ENCODE measurements at places on chromosomes 16 and 17.

DNA sequence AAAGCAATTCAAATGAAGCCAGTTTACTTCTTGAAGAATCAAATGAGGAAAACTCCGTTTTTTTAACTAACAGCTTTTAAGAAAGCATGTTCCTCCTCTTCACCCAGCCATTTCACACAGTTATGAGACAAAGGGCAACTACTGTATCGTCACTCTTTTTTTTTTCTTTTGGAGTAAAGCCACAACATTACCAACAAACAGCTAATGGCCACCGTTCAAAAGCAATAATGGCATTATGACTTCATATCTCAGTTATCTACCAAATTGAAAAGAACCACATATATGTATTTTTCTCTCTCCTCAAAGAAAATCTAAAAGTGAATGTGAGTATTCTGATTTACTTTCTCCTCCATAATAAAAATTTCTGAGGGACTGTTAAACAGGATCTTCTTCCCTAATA is 14.5 kb downstream of the GRB2 start:
- no peak for DNase-seq

DNA sequence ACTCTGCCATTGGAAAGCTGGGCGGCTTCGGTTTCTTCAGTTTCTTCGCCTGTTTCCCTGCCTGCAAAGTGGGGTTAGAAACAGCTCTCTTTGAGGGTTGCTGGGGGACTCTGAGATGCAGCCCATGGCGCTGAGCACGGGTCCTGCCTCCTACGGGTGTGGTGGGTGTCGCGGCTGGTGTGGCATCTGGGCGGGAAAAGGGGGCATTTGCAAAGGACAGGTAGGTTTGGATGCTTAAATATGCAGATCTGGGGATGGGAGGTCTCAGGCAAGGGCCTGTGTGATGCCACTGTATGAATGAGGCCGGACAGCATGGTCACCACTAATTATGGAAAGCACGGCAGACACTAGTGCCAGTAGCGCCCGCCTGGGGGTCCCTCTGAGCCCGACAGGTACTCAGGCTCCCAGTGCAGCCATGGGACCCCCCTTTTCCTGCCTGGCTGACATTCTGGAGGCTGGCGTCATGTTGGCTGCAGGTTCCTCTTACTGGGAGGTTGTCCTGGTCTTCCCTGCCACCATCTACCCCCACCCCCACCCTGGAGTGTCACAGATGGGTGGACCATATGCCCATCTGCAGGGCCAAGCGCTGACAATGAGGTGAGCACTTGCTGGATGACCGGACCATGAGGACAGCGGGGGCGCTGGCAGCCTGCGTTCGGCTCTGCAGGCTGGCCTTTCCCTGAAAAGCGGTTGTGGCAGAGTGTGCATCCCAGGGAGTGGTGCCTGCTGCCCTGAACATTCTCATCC is 237.7 kb downstream of the SEC14L1 start:
- DNase-seq: no peak

DNA sequence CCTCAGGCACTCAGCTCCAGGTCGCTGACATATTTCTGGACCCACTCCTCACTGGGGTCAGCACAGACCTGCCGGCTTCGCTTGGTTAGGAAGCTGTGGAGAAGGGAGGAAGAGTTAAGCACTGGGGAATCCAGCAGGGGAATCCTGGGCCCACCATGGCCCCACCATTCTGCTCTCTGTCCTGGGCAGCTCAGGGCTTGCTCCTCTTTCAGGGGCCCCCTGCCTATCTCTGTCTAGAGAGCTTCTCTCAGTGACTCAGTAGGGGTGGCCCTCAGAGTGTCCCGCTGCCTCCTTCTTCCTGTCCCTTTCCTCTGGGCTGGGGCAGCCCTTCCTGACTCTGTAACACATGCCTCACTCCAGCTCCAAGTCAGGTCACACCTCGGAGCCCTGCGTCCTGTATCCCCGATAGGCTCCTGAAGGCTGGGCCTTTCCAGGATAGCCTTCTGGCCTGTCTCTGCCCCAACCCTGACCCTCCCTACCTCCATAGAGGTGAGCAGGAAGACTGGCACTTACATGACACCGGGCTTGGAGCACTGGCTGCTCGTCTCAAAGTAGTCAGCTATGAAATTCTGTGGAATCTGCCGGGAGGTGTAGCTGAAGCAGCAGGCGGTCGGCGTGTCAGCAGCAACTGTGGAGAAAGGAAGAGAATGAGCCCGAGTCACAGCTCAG is 1.1 kb downstream of the CCL3 start:
- DNase-seq: no peak

GRCh38 chr17:16046966-16047365 is 47.3 kb downstream of the TTC19 start:
- no peak for DNase-seq

DNA sequence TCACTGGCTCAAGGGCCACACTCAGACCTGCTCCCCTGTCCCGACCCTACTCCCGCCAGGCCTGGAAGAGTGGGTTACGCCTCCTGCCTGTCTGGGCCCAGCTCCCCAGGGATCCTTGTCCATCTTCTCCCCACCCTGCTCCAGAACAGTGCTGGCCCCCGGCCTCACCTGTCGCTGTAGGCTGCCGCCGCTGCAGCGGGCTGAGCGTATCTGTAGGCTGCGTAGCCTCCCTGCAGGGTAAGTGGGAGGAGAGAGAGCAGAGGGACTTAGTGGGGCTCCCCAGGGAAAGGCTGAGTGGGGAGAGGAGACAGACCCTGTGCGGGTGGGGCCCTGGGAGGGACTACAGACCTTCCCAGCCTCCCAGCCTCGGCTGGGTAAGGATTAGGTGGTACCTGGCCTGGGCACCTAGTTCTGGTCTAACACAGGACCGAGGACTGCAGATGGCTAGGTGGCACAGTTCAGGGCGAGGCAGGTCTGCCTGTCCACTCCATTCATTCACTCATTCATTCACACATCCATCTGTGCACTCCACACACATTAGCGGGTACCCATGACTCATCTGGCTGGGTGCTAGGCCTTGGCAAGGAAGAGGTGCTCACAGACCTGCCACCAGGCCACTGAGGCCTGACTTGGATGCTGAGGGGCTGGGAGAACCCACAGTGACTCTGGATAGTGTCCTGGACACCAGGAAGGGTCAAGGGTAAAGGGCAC is 20.9 kb downstream of the ENGASE start:
- no peak for DNase-seq

- DNase-seq: no peak
Observed at GRCh38 chr16:68113059-68113761, 28.0 kb downstream of the NFATC3 start.

DNA sequence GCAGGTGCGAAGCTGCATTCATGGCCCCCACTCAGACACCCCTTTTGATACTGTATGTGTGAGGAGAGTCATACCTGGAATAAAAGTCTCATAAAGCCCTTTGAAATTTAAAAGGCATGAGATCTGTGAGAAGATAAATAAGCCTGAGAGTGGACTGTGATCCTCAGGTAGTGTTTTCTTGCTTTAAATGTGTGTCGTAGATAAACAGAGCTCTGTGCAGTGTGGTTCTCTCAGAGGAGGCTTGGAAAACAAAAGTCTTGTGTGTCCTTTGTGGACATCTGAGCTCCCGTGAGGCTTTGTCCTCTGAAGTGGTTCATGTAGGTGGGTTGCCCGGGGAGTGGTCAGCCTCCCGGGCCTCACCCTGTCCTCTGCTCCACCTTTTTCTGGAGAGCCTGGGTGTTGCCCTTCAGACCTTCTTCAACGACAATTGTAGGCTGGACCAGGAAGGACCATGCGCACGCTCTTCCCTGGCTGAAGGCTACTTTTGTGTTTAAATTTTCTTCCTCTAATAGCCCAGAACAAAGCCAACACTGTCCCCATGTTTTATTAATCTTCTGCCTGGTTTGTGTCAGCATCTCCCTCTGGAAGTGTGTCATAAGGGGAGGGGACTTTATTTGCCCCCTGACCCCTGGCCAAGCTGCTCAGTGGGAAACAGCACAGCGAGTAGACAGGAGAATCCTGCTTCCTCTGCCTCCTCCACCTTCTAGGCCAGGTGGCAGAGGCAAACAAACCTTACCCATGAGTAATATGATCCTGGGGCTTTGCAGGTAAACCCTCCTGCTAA is 151.2 kb downstream of the MSI2 start:
- no peak for DNase-seq

DNA sequence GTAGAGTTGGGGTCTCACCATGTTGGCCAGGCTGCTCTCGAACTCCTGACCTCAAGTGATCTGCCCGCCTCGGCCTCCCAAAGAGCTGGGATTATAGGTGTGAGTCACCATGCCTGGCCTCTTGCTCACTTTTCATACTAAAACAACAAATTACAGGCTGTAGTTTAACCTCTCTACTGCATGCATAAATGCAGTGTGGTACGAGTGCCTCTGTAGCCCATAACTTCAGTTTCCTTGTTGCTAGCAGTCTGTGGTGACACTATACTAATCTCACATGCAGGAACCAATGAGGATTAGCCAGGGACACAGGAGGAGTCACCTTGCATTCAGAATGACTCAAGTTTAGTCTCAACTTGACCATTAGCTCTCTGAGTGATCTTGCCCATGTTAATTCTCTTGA is 20.1 kb downstream of the HMOX2 start:
- DNase-seq: no peak

GRCh38 chr17:2369039-2369438 is 31.7 kb downstream of the SGSM2 start:
- DNase-seq: no peak

GRCh38 chr16:67163999-67164558 is 466 bp upstream of the HSF4 start:
- no peak for DNase-seq

DNA sequence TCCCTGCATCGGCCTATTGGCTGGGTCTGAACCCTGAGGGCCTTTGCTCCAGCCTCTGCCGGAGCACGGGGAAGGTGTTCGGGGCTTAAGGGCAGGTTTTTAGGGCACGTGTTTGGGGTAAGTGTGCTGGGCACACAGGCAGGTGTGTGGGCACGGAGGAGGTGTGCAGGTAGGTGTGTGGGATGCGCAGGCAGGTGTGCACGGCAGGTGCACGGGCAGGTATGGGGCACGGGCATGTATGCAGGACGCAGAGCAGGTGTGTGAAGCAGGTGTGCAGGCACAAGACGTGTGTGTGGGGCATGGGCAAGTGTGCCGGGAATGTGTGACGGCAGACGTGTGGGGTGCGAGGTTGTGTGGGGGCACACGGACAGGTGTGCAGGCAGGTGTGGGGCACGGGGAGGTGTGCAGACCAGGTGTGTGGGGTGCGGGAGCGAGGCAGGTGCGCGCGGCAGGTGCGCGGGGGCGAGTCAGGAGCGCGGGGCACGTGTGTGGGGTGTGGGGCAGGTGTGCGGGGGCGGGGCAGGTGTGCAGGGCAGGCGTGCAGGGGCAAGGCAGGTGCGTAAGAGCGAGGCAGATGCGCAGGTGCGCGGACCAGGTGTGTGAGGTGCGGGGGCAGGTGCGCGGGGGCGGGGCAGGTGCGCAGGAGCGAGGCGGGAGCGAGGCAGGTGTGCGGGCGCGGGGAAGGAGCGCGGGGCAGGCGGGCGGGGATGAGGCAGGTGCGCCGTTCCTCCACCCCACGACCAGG is 28.6 kb upstream of the METRNL start:
- no peak for DNase-seq

DNA sequence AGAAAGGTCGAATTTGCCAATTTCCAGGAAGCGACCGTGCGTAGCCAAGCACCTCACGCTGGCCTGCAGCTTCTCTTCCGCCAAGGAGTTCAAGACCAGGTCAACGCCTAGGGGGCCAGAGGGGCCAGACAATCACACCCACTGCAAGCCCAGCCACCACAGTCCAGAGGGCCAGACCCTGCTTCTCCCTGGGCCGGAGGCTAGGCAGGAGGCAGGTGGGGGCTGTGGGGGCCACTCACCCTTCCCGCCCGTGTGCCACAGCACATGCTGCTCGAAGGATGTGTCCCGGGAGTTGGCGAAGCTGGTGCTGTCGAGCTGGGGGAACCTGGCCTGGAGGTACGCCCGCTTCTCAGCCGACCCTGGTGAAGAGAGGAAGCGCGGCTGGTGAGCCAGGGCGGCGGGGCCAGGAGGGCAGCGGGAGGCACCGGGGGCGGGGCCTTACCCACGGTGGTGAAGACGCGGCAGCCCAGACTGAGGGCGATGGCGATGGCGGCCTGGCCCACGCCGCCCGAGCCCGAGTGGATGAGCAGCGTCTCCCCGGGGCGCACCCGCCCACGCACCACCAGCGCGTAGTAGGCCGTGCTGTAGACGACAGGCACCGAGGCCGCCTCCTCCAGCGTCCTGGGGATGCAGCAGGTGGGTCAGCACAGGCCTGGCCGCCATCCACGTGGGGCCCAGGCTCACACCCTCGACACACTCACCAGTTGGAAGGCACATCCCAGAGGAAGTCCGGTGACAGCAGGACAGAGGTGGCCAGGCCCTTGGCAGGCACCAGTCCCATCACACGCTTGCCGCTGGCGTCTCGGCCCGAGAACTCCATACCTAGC is 14.3 kb downstream of the FASN start:
- DNase-seq: no peak

GRCh38 chr17:76995387-76996105 is 127.3 kb downstream of the MGAT5B start:
- no peak for DNase-seq

DNA sequence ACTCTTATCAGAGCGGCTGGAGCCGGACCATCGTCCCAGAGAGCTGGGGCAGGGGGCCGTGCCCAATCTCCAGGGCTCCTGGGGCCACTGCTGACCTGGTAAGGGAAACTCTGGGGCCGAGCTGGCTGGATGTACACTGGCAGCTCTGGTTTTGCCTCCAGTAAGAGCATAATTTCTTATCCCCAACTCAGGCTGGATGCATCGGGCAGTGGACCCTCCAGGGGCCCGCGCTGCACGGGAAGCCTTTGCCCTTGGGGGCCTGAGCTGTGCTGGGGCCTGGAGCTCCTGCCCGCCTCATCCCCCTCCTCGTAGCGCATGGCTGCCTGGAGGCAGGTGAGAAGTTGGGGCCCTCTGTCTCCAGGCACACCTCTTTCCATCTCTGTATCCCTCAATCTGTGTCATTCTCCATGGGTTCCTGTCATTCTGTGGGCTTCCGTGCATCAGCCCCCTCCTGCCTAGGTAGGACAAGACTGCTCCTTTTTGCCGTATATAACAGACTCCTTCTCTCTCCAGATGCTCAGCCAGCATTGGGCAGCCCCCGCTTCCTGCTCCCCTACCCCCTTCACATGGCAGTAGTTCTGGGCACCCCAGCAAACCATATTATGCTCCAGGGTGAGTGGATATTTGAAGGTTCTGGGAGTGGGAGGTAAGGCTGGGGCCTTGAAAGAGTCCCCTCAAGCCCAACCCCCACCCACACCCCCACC is 9.4 kb upstream of the TMEM88 start:
- no peak for DNase-seq

DNA sequence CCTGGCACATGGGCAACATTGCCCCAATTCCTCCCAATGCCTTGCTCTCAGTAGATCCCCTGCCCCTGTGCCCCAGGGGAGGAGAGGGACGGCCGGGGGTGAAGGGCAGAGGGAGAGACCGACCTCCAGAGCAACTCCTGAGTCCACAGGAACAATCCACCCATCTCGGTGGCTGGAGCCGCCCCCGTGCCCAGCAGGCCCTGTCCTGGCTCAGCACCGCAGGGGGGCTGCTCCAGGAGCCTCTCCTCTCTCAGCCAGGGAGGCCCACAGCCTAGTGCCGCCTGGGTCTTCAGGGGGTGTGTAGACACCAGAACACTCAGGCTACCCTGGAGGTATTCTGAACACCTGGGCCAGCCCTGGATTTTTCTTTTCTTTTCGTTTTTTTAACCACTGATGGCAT is 233.7 kb upstream of the SDK2 start:
- DNase-seq: no peak
